ENCODE measurements at places on chromosomes 6 and 20.

DNA sequence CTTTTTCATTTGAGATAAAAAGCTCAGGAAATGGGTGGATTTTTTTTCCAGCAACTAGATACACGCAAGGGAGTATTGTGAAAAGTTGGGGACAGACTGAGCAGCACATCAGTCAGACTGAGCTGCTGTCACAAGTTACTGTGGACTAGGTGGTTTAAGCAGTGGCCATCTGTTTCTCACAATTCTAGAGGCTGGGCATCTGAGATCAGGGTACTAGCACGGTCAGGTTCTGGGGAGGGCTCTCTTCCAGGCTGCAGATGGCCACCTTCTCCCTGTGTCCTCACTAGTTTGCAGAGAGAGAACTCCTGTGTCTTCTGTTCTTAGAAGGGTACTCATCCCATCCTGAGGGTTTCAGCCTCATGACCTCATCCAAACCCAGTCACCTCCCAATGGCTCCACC lies 178.3 kb downstream of the SYNDIG1 start:
- DNase-seq: no peak

DNA sequence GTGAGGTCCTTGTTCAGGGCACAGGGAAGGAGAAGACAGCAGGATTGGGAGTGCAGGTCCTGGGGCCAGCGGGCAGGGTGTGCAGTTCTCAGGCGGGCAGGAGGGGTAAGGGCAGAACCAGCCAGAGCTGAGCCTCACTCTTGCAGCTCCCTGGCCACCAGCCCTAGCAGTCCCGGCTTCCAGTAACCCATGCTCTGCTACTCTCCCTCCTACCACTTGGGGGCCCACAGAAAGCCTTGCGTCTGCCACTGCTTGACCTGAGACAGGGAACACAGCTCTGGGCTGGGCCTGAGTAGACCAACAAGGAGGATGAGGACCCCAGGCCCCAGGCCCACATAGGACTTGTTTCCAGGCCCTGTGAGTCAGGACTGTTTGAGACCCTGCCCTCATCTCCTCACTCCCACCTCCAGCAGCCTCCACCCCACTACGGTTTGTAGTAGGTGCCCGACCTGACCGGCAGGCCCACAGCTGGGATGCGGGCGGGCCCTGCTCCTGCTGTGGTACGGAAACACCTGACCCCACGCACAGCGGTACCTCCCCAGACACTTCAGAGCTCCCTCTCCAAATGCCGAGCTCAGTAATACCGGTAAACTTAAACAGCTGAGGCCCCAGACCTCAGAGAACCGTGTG lies 39.2 kb downstream of the KCNK5 start:
- no peak for DNase-seq

DNA sequence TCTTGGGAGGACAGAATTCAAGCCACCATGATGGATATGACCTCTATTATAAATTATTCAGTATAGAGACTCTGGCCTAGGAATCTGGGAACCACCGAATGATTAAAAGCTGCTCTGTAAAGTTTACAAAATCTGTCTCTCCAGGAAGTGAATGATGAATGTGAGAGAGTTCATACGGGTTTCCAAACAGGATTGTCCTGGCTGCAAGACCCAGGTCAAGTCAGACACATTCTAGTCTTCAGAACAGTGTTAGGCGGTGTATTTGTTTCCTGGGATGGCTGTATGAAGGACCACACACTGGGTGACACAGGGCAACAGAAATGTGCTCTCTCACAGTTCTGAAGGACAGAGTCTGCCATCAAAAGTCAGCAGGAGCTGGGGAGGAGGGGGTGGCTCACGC lies 222.4 kb downstream of the ZNF217 start:
- DNase-seq: no peak

- DNase-seq: no peak
Observed at GRCh38 chr20:46253391-46253790, 54.9 kb downstream of the CDH22 start.

GRCh38 chr20:14865169-14865568 lies 527.8 kb upstream of the FLRT3 start:
- no peak for DNase-seq

DNA sequence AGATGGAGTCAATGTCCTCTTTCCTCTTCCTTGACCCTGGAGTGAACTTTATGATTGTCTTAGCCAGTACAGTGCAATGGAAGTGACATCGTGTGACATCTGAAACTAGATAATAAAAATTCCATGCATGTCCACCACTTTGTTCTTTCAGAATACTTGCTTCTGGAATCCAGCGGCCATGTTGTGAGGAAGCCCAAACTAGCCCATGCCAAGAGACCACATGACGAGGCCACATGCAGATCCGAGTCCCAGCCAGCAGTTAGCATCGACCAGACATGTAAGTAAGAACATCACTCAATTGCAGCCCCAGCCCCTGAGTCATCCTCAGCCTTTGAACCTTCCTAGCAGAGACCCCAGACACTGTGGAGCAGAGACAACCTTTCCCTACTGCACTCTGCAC lies 48.5 kb upstream of the E2F3 start:
- DNase-seq: no peak

Data from stimulated activated CD4-positive, alpha-beta T cell treated with anti-CD3 and anti-CD28 coated beads, TNF-alpha, amount 100 ng/mL, for 4 hours (primary cell).